ENCODE measurements at places on chromosomes 2 and 18. TPM values are rescaled to one million over a fixed set of nuclear protein-coding genes. Genes with fewer than 3 reads are reported as not detected.

OLA1 gene
- 77.2 TPM for total RNA-seq

ARHGAP28 gene
- total RNA-seq: 21.3 TPM

THSD7B gene
- not detected for total RNA-seq

RAD51AP2 gene
- total RNA-seq: not detected

LCT gene
- total RNA-seq: not detected

SERPINB13 gene
- total RNA-seq: not detected

ALK gene
- total RNA-seq: not detected

SGPP2 gene
- total RNA-seq: not detected

ING5 gene
- total RNA-seq: 14.1 TPM

SCN3A gene
- not detected for total RNA-seq

G6PC2 gene
- total RNA-seq: not detected

LRRC30 gene
- not detected for total RNA-seq

PLA2R1 gene
- total RNA-seq: 20.8 TPM

BOLL gene
- not detected for total RNA-seq

UGT1A6 gene
- not detected for total RNA-seq

ZSWIM2 gene
- total RNA-seq: not detected

KATNAL2 gene
- total RNA-seq: 6.1 TPM

LIMS3 gene
- total RNA-seq: 7.2 TPM

SLC4A3 gene
- total RNA-seq: 8.8 TPM

DSG4 gene
- not detected for total RNA-seq

ADAM23 gene
- total RNA-seq: 5.7 TPM

FHOD3 gene
- total RNA-seq: not detected

RAMP1 gene
- total RNA-seq: 37.2 TPM

DTNA gene
- total RNA-seq: 10.8 TPM

SERPINB2 gene
- not detected for total RNA-seq

POTEI gene
- total RNA-seq: not detected

KRTCAP3 gene
- total RNA-seq: not detected
